Lower lobe of right lung (tissue), 2 donors: ENCODE measurements at places on chromosomes 13 and 19. TPM values are rescaled to one million over a fixed set of nuclear protein-coding genes. Genes with fewer than 3 reads are reported as not detected.

DNA sequence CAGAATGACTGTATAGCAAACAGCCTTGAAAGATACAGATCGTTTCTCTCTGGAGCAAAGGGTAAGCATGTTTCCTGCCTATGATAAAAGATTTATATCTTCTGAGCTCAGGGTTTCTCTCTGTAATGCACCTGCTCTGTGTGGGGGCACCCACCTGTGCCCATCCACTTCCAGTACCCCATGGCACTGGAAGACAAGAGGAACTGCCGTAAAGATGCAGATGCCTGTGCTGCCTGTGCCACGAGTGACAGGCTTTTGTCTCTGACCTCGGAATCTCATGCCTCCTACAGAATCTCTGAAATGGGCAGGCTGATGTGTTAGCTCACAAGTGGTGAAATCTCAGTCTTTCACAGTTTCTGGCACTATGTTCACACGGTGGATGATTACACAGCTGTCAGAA is 50.3 kb upstream of the ATP11A start:
- DNase-seq = peak; percentile 10

DNA sequence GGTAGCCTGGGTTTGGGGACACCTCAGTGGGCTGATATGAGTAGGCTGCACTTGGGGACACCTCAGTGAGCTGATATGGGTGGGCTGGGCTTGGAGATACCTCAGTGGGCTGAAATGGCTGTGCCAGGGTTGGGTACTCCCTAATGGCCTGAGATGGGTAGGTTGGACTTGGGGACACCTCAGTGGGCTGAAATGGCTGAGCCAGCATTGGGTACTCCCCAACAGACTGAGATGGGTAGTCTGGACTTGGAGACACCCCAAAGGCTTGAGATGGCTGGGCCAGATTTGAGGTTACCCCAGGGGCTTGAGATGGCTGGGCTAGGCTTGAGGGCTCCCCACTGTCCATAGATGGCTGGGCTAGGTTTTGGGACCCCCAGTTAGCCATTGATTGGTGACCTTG is 12.1 kb downstream of the IQCN start:
- DNase-seq = no peak

DNA sequence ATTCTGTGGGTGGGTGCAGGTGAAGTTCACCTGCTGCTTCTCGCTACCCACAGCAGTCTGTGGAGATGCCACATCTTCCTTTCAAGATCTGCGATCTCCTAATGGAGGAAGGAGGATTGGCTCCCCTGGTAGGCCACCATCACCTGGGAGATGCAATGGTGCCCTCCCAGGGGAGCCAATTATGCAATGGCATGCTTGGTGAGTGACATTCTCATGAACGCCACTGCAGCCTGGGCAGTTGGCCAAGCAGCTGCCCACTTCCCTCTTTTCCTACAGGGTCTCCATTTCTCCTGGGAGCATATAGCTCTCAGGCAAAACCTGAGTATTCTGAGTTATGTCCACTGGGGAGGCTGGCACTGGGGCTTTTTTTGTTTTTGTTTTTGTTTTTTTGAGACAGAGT is 83.5 kb upstream of the KCTD15 start:
- DNase-seq = no peak

- no peak for DNase-seq
Observed at GRCh38 chr19:47056411-47056810, 8.0 kb upstream of the TMEM160 start.

DNA sequence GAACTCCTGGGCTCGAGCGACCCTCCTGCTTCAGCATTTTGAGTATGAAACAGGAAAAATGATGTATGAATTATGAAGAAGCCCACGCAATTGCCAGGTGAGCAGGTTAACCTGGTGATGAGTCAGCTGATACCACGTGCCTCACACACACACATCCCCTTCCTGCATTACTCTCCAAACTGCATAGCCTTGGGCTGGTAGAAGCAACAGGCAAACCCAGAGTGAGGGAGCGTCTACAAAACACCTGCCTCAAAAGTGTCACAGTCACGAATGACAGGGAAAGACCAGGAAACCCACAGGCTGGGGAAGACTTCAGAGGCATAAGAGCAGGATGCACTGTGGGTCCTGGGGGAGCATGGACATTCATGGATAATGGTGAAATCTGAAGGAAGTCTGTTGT is 192.8 kb upstream of the IRS2 start:
- no peak for DNase-seq

GRCh38 chr13:108270442-108270841 is 924 bp downstream of the TNFSF13B start:
- no peak for DNase-seq

The KLK1 gene
- 1.9 TPM for total RNA-seq

DNA sequence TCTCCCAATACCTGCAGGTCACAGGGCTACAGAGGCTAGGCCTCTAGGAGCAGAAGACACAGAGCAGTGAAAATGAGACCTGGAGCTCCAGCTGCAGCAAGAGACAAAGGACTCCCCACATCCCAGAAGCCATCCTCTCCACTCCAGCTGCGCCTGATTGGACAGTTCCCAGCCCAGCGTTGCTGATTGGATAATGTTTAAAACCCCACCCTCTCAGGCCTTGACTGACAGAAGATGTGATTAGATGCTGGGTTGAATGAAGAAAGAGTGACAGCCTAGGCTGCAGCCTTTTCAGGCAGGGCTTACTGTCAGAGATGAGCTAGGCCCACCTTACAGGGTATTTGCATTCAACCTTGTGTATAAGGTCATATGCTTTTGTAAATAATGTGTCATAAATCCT is 59.4 kb downstream of the ZNF708 start:
- no peak for DNase-seq

- no peak for DNase-seq
Observed at GRCh38 chr19:35703343-35703742, 1.0 kb upstream of the ZBTB32 start.

GRCh38 chr13:66195238-66195637 is 1034.9 kb downstream of the PCDH9 start:
- no peak for DNase-seq

DNA sequence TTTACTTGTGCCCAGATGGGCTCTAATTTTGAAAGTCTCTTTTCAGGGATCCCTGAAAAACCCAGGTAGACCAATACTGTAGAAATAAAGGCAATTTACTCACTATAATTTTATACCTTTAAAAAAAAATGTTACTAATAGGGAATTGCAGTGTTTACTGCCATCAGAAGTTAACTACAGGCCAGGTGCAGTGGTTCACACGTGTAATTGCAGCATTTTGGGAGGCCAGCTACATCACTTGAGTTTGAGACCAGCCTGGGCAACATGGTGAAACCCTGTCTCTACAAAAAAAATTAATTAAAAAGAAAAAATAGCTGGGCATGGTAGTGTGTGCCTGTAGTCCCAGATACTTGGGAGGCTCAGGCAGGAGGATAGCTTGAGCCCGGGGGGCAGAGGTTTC is 10.2 kb downstream of the USP12 start:
- no peak for DNase-seq

The SIAH3 gene
- total RNA-seq = 0.06 TPM

The KRTDAP gene
- 0.89 TPM for total RNA-seq
